ENCODE measurements at places on chromosomes 12 and 14.

DNA sequence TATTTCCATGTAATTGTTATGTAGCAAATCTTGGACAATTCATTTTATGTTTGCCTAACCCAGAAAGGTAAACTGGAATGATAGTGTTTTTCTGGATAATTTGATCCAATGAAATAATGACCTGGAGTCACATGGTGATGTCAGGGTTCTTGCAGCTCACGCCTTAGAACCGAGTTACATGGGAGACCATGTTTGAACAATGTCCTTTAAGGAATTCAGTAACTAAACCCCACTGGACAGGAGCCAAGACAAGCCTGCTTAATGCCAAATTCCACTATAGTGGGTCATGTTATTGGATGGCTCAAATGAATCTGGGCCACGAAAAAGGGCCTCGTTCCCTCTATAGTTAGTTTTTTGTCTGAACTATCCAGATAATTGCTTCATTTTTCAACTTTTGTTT lies 255.8 kb upstream of the HMGA2 start:
- no peak overlapping the region for H3K27ac ChIP-seq
- H3K4me3 ChIP-seq: no peak overlapping the region
- no peaks in the 10 kb centered on the region for H3K36me3 ChIP-seq
- H3K27me3 ChIP-seq: no peaks in the 10 kb centered on the region

GRCh38 chr12:121358073-121358472 lies 5.9 kb upstream of the ANAPC5 start:
- no peak overlapping the region for H3K27ac ChIP-seq
- H3K4me1 ChIP-seq: peaks cover 5% of the 10 kb centered on the region
- H3K27me3 ChIP-seq: peaks cover 27% of the 10 kb centered on the region
- no peak for DNase-seq
- H3K4me3 ChIP-seq: no peak overlapping the region

DNA sequence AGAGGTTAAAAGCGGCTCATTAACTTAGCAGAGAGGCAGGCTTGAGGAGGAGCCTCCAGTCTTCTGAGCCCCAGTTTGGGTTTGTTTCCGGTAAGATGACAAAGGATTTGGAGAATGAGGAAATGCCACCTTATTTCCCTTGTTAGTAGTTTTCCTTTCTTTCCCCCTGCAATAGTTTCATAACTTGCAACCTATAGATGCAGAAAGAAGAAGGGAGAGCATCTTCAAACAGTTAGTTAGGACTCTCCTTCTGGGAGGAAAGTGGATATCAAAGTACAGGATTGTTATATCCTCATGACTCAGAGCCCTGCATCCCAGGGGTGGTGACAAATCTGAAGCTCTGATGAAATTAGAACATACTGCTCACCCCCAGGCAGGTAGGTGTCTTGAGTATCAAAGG lies 180.7 kb upstream of the SLC38A2 start:
- DNase-seq: no peak
- peaks cover 31% of the 10 kb centered on the region for H3K4me1 ChIP-seq
- H3K36me3 ChIP-seq: peaks cover 11% of the 10 kb centered on the region
- H3K27me3 ChIP-seq: no peaks in the 10 kb centered on the region

DNA sequence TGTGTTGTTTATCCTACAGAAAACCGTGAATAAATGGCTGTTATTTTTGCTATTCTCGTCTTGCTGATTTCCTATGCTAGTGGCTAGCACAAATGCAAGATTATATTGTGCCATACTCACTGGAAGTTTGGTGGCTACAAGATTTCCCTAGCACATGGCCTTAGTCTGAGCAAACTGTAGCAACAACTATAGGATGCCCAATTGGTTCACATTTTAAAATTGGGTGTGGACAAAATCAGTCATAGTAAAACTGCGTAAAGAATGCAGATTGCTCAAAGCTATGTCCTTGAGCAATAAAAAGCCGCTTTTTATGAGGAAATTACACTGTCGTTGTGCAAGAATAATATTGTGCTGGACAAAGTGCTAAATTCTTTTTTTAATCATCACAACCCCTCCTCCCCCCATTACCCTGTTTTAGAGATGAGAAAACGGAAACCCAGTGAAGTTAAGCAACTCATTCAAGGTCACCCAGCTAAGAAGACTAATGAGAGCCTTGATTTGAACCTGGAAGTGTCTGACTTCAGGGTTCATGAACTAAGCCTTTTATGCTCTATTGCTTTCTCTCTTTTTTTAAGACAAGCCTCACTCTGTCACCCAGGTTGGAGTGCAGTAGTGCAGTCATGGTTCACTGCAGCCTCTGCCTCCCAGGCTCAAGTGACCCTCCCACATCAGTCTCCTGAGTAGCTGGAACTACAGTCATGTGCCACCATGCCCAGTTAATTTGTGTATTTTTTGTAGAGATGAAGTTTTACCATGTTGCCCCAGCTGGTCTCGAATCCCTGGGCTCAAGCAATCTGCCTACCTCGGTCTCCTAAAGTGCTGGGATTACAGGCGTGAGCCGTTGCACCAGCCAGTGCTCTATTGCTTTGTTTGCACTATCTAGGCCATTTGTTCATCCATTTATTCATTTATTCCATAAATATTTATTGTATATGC lies 73.6 kb downstream of the SRGAP1 start:
- no peaks in the 10 kb centered on the region for H3K36me3 ChIP-seq
- no peak for DNase-seq
- H3K27me3 ChIP-seq: no peaks in the 10 kb centered on the region
- no peak overlapping the region for H3K4me3 ChIP-seq
- H3K4me1 ChIP-seq: no peaks in the 10 kb centered on the region

DNA sequence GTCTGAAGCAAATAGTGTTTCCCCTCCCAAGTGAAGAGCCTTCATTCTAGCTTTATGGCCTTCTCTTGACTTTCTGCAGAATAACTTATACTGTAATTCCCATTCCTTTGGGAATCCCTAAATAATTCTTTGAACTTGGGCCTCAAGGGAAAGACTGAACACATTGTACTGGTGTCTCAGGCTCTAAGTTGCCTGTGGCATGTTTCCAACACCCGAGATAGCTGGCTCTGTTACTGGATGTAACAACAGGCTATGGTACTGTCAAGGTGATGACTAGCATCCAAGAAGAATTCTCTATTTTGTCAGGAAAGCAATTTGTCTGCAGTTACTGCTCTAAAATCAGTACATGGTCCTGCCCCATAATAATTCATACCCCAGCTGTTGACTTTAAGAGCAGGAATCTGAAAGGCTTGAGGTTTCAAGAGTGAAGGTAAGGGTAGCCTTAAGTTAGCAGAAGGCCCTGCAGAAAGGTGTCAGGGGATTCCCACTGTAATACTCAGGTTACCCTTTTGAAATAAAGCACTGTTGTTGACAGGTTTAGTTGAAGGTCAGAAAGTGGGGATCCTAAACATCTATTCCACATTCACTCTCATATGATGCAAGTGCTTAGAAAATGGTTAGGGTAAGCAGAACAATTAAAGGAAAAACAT lies 5.2 kb downstream of the GPX2 start:
- DNase-seq: no peak
- H3K36me3 ChIP-seq: peaks cover 48% of the 10 kb centered on the region
- H3K27me3 ChIP-seq: no peaks in the 10 kb centered on the region
- H3K27ac ChIP-seq: peak overlapping the region; percentile 24

- H3K4me1 ChIP-seq: peaks cover 93% of the 10 kb centered on the region
- H3K4me3 ChIP-seq: no peak overlapping the region
- no peak for DNase-seq
- peaks cover 11% of the 10 kb centered on the region for H3K36me3 ChIP-seq
- peak overlapping the region; percentile 79 for H3K27ac ChIP-seq
- no peaks in the 10 kb centered on the region for H3K27me3 ChIP-seq
Measured at GRCh38 chr14:98208211-98208611, 1063.8 kb downstream of the BCL11B start.

- no peak overlapping the region for H3K27ac ChIP-seq
- H3K4me1 ChIP-seq: no peaks in the 10 kb centered on the region
Measured at GRCh38 chr14:101900253-101900652, 64.1 kb upstream of the DYNC1H1 start.

DNA sequence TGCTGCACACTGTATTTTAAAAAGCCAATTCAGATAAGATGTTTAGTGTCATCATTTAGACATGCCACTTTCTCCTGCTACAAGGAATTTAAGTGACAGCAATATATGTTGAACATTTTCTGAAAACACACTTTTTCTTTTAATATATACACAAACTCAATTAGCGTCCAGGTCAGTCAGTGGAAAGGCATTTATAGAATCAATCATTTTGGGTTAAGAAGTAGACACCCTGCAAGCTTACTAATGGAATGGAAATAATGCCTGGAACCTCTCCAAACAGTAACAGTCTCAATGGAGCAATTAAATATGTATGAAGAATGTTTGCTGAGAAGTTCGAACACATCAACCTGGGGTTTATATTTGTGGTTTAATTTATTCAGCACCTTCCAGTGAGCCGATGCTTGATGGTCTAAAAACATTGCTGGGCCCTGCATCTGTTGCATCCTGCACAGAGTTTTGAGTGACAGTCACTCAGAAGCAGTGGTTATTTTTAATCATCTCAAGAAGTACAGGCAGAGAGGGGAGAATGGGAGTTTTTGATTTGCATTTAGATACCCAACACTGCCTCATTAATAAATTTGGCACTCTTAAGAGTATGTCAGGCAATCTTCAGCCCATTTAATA lies 410.7 kb downstream of the TMEM117 start:
- no peak overlapping the region for H3K4me3 ChIP-seq
- H3K27ac ChIP-seq: no peak overlapping the region
- no peaks in the 10 kb centered on the region for H3K36me3 ChIP-seq
- no peaks in the 10 kb centered on the region for H3K4me1 ChIP-seq
- DNase-seq: no peak
- H3K27me3 ChIP-seq: no peaks in the 10 kb centered on the region

DNA sequence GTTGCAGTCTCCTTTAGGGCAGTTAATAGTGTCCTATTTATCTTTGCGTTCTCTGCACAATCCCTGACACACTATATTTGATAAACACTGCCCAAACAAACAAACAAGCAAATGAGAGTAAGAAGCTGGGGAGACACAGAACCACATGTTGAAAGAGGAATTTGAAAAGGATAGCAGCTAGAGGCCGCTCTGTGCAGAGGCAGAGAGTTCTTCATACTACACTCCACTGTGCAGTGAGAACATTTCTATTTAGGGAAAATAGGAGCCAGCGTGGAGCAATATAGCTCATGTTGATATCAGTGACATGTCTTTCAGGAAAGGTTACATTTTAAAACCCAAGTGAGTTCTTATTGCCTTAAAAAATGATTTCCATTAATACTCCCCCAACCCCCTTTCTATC lies 140.3 kb upstream of the SEL1L start:
- H3K27ac ChIP-seq: no peak overlapping the region
- no peaks in the 10 kb centered on the region for H3K4me1 ChIP-seq
- H3K27me3 ChIP-seq: no peaks in the 10 kb centered on the region
- DNase-seq: no peak

DNA sequence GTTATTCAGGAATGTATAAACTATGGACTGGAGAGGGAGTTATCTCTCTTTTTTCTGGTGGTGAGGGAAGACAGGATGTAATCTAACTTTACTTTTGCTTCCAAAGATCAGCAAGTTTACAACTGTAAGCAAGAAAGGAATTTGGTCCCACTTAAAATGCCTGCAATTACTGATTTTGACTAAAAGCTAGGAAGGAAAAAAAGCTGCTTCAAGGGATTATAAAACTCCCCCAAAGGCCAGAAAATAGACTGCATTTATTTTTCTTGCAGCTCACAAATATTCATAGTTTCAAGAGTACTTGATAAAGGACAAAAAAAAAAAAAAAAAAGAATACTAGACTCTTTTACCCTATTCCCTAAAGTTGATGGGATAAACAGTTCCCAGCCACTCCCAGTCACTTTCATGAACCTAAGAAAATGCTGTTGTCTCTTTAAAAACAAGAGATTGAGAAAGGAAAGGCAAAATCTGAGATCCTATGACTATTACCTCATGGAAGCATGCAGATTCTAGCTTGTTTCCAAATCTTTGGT lies 128.7 kb upstream of the BMP4 start:
- H3K36me3 ChIP-seq: no peaks in the 10 kb centered on the region
- no peaks in the 10 kb centered on the region for H3K27me3 ChIP-seq
- H3K27ac ChIP-seq: no peak overlapping the region
- DNase-seq: no peak
- H3K4me1 ChIP-seq: no peaks in the 10 kb centered on the region

GRCh38 chr12:52906191-52906601 lies 1.3 kb upstream of the KRT8 start:
- no peaks in the 10 kb centered on the region for H3K36me3 ChIP-seq
- no peak overlapping the region for H3K27ac ChIP-seq
- H3K4me1 ChIP-seq: peaks cover 3% of the 10 kb centered on the region

DNA sequence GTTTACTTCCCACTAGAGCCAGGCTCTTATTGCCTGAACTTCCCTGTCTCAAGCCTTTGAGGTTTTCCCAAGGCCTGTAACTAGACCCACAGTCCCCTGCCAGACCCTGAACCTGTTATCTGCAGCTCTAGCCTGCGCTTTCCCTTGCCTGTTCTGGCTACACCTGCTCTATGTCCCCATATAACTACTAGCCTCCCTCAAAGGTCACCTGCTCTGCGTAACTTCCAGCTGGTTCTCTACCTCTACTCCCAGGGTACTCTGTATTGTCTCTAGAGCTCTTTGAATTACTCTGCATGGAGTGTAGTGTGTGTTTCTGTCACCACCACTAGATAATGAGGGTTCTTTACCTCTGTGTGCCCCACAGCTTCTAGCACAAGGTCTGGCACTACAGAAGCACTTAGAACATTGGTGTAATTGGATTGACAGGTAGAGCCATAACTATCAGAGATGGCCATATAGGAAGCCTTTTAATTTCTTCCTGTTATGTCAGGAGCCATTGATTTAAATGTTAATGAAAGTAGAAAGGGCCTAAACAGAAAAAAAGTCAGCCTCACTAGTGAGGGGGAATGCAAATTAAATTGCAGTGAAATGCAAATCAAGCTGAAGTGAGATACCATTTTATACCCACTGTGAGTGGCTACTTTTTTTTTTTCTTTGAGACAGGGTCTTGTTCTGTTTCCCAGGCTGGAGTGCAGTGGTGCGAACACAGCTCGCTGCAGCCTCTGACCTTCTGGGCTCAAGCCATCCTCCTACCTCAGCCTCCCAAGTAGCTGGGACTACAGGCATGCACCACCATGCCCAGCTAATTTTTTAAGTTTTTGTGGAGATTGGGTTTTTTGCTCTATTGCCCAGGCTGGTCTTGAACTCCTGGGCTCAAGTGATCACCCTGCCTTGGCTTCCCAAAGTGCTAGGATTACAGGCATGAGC lies 47.8 kb downstream of the EID3 start:
- H3K27ac ChIP-seq: no peak overlapping the region
- peaks cover 34% of the 10 kb centered on the region for H3K36me3 ChIP-seq
- DNase-seq: no peak
- no peaks in the 10 kb centered on the region for H3K4me1 ChIP-seq

GRCh38 chr12:26744697-26745440 lies 88.1 kb downstream of the ITPR2 start:
- no peak overlapping the region for H3K4me3 ChIP-seq
- DNase-seq: no peak
- H3K4me1 ChIP-seq: peaks cover 34% of the 10 kb centered on the region

- DNase-seq: no peak
- peak overlapping the region; percentile 83 for H3K4me3 ChIP-seq
- H3K4me1 ChIP-seq: peaks cover 35% of the 10 kb centered on the region
- H3K36me3 ChIP-seq: peaks cover 15% of the 10 kb centered on the region
- H3K27ac ChIP-seq: peak overlapping the region; percentile 98
Measured at GRCh38 chr12:62604871-62605270, 138.2 kb downstream of the MON2 start.

All from activated naive CD4-positive, alpha-beta T cell treated with anti-CD3 and anti-CD28 coated beads, Interleukin-2, amount 10 ng/mL, durations not matched to agents 7 days and 5 days (primary cell).